A673 (cell line): ENCODE measurements at places on chromosomes 2 and 18.
A peak's percentile ranks its signal among the peaks of the same experiment; 100 is the strongest.

- DNase-seq: peak; percentile 19
These were observed 141.9 kb upstream of the CTAGE1 start for GRCh38 chr18:22559414-22560274.

DNA sequence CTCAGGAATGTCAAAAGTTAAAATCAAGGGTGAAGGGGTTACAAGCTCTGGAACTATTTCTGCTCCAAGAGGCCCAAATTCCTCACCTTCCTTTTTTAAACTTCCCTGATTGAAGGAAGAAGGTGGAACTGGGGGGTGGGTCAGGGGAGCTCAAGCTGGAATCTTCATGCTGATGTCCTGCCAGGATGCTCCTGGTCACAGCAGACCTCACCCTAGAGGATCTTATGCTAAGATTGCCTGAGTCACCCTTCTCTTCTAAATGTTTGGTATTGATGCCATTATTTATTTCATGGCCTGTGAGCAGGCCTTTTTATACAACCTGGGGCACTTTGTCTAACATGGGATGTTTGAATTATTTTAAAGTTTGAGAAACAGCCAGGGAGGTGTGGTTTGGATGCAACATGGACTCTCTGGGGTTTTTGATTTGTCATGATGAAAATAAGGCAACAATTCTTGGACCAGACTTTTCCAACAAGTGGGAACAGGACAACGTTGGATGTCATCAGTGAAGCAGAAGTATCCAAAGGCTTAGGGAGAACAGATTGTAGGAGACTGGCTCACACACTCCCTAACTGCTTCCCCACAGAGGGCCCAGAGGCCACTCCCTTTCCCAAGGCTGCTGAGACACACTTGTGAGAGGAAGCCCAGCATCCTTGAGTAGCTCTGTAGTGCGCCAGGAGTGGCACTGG, 420.2 kb upstream of the MEX3C start:
- no peak for DNase-seq

DNA sequence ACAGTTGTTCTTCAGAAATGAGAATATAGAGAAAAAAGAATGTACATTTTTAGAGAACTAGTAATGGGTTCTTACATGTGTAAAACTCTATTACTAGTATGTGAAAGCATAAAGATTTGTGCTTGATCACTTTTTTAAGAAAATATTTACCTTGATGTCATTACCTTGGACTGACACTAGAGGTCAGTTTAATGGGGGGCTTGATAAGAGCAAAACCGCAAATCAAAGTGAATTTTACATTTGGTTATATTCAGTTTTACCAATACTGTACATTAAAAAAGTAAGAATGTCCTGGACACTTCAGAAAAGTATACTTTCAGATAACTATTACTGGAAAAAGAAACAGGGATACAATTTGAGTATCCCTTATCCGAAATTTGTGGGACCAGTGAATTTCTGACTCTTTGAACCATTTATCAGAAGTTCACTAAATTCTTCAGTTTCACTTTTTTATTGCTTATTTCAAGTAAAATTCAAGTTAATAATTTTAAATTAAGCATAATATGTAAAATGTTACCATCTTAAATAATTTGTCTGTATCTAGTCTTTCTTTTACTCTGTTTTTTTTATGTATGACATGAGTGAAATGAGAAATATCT, 1149.5 kb downstream of the DSC3 start:
- peak; percentile 17 for DNase-seq

- DNase-seq: peak; percentile 17
These were observed 85.1 kb downstream of the UGP2 start for GRCh38 chr2:63926815-63927214.

GRCh38 chr2:239674981-239675825, 274.4 kb upstream of the HDAC4 start:
- no peak for DNase-seq

DNA sequence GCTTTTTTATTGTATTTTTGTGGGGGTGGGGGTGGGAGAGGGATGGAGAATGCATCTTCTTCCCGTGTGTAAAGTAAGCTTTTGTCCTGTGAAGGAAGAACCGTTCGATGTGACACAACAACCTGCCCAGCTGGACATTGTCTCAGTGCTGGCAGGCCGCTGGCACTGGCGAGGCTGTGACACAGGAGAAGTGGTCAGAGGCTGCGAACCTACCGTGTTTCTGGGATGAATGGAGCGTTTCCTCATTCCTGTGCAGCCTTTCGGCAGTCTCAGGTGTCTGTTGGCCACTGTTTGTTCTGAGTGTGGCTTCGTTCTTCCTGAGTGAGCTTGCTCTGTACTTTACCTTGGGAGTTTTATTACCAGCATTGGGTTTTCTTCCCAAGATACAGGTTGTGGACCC, 8.0 kb downstream of the RAMP1 start:
- DNase-seq: no peak

- DNase-seq: no peak
These were observed 41.1 kb downstream of the THNSL2 start for GRCh38 chr2:88211003-88211808.
